ENCODE measurements at places on chromosomes 7 and 10.
A peak's percentile ranks its signal among the peaks of the same experiment; 100 is the strongest.

DNA sequence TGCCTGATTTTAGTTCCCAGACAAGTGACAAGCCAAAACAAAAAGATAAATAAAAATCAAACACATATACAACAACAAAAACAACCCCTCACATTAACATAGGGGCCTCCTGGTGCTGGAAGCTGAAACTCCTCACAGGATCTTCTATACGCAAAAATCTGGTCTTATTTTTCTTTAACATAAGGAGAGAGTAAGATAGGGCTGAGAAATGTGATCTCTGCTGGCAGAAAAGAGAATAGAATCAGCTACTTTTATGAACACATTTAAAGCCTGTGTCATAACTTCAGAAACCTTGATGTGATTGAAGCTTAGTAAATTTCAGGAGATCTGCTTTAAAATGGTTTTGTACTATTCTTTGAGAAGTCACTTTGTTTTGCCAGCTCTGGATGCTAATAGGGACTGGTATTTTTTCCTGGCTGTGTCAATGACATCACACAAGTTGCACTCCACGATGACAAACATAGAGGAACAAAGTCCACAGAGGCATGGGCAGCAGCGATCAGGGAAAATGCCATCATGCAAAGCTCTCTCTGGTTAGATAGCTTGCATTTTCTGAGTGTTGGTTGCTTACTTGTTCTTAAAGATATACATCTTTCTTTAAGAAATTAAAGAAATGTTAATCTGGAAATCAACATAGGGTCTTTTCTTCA, 176.6 kb upstream of the SP4 start:
- no peak for DNase-seq

DNA sequence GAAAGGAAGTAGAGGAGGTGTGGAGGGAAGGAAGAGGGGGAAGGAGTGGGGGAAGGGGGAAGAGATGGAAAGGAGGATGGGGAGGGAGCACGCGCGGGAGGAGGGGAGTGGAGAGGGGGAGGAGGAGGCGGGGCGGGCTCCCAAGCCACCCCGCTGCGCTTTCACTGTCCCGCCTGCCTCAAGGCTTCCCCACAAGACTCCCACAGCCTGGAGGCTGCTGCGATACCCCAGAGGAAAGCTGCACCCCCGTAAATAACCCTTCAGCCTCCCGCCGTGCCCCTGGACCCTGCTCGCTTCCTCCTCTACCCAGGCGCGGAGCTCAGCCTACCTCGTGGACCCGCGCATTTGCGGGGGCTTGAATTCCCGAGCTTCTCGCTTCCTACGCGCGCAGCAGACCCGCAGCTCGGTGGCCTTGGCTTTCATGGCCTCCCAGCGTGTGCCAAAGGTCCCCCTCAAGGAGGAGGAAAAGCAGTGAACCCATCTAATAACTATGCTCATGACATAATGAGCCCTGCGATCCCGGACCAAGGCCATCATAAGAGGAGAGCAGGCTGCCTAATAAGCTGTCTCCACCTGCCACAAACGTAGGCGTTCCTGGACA, at the start of gene C10orf67:
TSS of gene C10orf67 (minus strand) at position 557 of the 601 bp plus-strand sequence. CDS start at position 534, 23 bp downstream.
- DNase-seq = no peak

- no peak for DNase-seq
Measured at GRCh38 chr10:99123336-99123735, 112.3 kb downstream of the HPSE2 start.

GRCh38 chr10:30378201-30378995, 29.3 kb upstream of the MTPAP start:
- DNase-seq = no peak

DNA sequence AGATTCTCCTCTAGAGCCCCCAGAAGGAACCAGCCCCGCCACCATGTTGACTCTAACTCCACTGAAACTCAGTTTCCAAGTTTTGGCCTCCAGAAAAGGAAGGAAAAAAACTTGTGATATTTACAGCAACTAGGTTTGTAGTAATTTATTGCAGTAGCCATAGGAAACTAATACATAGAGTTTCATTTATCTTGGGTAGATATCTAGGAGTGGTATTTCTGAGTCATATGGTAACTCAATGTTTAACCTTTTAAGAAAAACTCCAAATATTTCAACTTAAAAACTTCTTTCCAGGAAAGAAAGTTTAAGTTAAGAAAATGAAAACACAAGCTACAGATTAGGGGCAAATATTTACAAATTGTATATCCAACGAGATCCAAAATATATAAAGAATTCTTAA, 576.7 kb downstream of the KCNMA1 start:
- no peak for DNase-seq

DNA sequence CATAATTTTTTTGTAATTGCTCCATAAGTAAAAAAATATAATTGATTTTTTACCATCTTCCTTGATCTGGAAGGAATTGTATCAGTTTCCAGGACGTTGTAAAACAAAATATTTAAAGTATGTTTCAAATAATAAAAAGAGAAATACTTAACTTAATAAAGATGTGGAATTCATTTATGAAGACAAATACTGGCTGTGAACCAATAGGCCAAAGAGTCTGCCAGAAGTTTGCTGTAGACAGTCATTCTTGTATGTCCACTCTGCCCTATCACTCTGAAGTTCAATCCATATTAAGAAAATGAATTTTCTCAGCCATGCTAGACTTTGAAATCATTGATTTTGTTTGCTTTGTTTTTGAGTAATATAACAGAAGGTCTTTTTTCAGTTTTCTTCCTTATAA, 256.4 kb downstream of the TRIL start:
- DNase-seq = no peak

DNA sequence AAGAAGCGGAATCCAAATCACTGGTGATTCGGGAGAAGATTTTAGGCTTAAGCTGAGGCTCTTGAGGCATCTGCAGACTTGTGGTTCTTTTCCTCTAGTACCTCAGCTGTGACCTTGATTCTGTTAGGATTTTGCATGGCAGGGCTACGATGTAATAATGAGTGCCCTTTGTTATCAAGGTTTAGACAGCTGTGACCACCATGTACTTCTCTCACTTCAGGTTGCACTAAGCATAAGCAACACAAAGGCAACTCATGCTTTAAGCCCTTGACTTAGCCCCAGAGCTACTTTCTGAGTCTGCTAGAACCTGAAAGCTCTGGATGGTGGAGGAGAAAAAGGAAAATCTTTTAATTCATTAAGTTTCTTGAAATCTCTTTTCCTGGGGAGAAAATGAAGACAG, 1052.3 kb upstream of the PHF14 start:
- DNase-seq = no peak

GRCh38 chr10:109743574-109743973, 179.7 kb downstream of the XPNPEP1 start:
- DNase-seq = peak; percentile 25

GRCh38 chr7:120998996-120999565, 10.6 kb downstream of the CPED1 start:
- DNase-seq = no peak

GRCh38 chr10:114881417-114881816, 56.6 kb upstream of the TRUB1 start:
- DNase-seq = no peak

DNA sequence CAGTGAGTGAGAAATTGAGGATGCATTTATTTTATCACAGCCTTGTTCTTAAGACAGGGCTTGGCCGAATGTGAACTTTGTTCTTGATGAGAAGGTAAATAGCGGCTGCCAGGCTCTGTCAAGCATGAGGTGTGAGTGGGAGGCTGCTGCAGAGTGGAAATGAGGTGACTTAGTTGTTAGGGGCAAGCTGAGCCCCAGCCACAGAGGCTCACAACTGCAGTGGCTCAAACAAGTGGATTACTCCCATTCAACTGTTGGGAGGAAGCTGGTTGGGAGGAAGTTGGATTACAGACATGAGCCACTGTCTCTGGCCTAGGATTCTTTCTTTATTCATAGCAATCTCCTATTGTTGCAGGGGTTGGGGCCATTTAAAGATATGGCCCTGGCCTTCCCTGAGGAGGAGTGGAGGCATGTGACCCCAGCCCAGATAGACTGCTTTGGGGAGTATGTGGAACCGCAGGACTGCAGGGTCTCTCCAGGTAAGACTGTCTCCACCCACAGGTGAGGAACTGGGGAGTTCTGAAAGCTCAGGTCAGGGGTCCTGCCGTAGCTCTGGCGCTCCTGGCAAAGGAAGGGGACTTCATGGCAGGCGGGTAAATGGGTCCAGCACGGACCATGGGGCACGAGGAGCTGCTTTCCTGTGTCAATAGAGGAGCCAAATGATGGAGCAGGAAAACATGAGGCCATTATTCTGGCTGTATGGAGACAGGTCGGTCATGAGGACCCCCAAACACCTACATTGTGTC, 7.1 kb downstream of the ZSCAN25 start:
- DNase-seq = no peak

- DNase-seq = no peak
Measured at GRCh38 chr10:46545861-46546590, 10.4 kb downstream of the GPRIN2 start.

DNA sequence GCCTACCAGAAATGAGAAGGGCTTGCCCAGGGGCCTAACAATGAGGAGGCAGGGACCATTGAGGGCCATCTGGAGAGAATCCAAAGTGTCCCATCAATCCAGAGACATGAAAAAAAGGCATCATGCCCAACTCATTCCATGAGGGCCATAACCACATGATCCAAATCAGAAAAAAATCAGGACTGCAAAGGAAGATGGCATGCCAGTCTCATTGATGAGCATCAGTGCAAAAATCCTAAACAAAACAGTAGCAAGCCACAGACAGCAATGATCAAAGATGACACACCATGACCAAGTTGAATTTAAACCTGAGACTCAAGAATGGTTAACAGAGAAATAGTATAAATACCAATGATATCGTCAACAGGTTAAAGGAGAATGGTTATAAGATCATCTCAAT, 7.0 kb upstream of the CYP3A4 start:
- no peak for DNase-seq

- DNase-seq = no peak
Measured at GRCh38 chr7:81110673-81111072, 191.8 kb upstream of the SEMA3C start.

DNA sequence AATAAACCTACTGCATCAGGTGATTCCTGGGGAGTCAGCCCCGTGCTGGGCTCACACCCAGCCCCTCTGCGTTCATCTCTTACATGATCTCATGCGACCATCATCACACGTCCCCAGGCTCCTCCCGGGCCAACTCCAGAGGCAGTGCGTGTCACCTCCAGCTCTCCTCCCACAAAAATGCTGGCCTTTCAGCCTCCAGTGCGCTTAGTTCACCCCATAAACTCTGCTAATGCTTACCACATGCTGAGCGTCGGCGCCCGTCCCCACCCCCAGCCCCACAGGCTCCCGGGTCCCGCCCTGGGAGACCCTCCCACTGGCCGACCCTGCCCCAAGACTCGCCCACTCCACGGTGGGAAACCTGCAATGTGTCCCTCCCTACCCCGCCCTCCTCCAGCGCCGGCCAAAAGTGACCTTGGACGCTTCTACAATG, 816 bp upstream of the SDK1 start:
- no peak for DNase-seq

DNA sequence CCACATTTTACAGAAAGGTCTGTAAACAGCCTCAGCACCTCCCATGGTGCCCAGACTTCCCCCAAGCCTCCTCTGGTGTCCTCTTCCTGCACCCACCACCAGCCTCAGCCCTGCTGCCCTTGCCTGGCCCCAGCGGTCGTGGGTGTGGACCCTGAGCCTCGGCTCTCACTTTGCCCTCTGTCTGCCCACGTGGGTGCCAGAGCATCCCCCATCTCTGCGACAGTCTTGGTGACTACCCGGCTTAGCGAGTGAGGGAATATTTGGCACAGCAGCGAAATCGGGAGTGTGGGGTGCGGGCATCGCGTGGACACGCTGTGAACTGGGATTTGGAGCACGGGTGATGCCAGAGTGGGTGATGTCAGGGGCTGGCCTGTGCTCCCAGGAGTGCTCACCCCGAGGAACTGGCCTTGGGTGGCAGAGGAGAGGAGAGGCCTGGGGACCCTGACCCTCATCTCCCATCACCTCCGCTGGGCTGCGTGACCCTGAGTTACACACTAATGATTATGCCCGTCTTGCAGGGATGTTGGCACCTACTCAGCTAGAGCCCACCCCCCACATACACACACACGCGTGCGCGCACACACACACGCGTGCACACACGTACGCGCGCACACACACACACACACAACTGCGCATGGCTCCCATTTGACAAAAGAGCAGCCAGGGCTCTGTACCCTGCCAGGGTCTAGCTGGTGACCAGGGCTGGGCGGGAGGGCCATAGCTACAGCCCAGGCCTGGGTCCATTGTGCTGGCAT, 8.7 kb downstream of the ELFN1 start:
- DNase-seq = no peak

GRCh38 chr10:89744026-89744425, 42.6 kb downstream of the KIF20B start:
- DNase-seq = no peak

- DNase-seq = no peak
Measured at GRCh38 chr7:1794888-1795542, 124.9 kb downstream of the ELFN1 start.

GRCh38 chr7:4774658-4775249, 669 bp upstream of the AP5Z1 start:
- DNase-seq = peak; percentile 64

- DNase-seq = peak; percentile 71
Measured at GRCh38 chr7:43454936-43455518, 127.9 kb upstream of the STK17A start.

GRCh38 chr10:12351447-12351846, 2.1 kb downstream of the CAMK1D start:
- DNase-seq = no peak

GRCh38 chr7:96997512-96998032, 7.8 kb upstream of the DLX6 start:
- no peak for DNase-seq

DNA sequence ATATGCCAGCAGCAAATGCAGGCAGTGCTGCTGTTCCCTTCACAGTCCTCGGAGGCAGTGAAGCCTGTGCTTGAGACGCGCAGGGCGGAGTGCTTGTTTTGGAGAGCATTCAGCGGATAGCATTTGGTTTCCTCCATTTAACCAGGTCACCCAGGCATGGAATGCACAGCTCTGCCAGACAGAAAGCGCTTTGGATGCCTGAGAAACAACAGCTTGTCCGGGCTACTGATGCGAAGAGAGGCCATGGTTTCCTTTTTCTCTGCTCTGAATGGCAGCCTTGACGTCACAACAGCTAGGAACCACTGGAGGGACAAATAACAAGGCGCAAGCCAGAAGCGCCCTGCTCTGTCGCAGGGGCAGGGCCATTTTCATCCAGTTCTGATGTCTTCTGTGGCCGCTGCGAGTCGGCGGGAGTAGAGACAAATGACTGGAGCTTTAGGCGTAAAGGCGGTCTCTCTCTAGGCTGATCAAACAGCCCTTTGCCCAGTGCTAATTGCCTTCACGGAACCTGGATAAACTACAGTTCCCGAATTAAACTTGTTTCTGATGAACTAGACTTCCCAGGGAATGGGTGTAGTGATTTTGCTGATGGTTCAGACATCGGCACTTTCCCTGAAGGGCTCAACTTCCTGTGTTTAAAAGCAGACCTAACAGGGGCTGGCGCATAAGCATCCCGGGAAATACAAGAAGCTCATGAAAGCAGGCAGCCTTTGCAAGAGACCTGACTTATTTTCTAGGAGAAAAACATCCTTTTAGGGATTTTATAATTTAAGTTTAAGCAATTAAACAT, 187.6 kb upstream of the KLF14 start:
- no peak for DNase-seq

- DNase-seq = no peak
Measured at GRCh38 chr10:94777886-94778458, 15.5 kb downstream of the CYP2C19 start.

Measured in MCF 10A (cell line).